ENCODE measurements at places on chromosomes 12 and 14.

- peak; percentile 30 for DNase-seq
Observed at GRCh38 chr14:93496856-93497741, 66.4 kb downstream of the UNC79 start.

DNA sequence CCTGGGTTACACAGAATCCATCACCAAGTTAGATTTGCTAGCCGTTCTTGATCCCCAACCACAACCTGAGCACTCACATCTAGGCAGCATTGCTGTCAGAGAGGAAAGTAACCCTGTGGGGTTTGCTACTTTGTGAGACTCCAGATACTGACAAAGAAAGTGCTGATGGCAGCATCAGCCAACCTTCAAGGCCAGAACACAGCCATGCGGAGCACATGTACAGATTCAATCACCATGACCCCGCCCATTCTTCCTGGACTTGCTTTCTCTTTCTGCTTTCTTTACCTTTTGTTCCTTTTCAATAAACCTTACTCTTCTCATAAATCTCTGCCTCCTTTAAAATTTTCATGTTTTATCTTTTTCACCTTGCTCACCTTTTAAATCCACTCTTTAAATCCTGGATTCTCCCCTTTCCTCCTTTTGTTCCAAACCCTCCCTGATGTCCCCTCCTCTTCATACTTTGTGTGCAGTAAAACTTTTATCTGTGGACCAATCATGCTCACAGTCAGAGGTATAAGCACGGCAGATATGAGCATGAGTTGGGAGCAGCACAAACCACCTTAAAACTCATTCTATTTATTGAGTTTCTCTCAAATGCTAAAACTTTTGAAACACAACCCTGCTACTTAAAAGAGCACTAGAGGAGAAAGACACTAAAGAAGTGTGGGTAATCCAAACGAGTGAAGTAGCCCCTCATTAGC is 21.9 kb upstream of the CERS5 start:
- no peak for DNase-seq

DNA sequence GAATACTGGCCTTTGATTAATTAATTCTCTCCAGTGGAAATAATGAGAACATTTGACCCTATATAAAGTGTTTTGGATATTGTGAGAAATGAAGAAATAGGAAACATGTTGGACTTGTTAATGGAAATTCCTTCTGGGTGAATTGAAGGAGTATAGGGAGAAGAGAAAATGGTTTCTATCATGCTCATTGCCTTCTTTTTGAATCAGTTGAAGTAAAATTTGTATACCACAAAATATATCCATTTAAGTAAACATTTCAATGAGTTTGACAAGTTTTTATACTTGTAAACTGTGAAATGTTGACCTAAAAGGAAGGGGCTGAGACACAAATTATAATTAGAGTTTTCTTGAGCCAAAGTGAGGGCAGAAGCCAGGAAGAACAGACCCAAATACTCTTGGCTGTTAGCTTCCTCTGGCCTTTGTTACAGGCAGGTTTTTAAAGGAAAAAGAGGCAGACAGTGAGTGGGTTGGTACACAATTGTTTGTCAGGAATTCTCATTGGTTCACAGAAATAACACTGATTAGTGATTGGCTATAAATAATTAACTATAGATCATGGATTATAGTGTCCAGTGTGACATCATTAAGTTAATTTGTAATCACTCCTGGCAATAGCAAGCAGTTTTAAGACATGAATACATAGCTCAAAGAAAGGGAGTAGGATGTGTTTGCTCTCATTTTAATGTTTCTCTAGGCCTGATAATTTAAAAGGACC is 826 bp downstream of the ZNF705A start:
- DNase-seq = no peak

- no peak for DNase-seq
Observed at GRCh38 chr12:14810167-14810952, 3.6 kb downstream of the SMCO3 start.

DNA sequence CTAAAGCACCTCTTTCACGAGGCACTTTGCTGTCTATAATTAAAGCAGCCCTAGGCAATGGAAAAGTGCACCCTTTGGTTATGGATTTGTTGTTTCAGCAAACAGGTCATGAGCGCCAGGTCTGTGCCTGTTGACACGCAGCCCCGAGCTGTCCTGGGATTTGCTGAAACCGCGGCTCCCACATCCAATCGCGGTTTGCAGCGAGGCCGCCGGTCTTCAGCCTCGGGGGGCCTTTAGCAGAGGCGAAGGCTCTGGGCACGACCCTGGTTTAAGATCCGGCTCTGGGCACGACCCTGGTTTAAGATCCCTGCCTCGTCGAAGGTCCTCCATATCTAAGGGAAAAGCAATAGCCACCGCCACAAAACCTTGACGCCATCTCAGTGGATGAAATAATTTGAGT is 79.2 kb downstream of the GLT1D1 start:
- DNase-seq = peak; percentile 49

GRCh38 chr14:54133896-54134295 is 177.3 kb upstream of the BMP4 start:
- DNase-seq = no peak

GRCh38 chr12:127145929-127146789 is 1120.8 kb upstream of the TMEM132C start:
- DNase-seq = peak; percentile 96

GRCh38 chr14:45290547-45290946 is 37.5 kb upstream of the MIS18BP1 start:
- DNase-seq = no peak

GRCh38 chr12:52389313-52390207 is 4.1 kb upstream of the KRT84 start:
- DNase-seq = peak; percentile 51

DNA sequence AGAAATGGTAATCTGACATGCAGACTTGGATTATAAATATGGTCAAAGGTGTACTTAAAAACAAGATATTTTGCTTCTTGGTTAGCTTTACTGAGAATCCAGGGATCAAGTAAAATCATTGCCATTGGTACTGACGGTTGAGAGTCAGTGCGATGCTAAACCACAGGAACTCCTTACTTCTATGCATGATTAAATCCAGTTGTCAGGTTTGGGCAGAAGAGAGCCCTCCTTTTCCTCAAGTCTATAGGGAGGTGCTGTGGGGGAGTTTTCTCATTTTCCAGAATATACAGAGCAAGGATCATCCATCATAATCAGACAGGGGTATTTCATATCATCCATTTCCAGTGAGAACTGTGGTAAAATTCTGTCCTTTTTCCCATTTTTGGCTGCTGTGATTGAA is 839.1 kb downstream of the NRXN3 start:
- DNase-seq = no peak

DNA sequence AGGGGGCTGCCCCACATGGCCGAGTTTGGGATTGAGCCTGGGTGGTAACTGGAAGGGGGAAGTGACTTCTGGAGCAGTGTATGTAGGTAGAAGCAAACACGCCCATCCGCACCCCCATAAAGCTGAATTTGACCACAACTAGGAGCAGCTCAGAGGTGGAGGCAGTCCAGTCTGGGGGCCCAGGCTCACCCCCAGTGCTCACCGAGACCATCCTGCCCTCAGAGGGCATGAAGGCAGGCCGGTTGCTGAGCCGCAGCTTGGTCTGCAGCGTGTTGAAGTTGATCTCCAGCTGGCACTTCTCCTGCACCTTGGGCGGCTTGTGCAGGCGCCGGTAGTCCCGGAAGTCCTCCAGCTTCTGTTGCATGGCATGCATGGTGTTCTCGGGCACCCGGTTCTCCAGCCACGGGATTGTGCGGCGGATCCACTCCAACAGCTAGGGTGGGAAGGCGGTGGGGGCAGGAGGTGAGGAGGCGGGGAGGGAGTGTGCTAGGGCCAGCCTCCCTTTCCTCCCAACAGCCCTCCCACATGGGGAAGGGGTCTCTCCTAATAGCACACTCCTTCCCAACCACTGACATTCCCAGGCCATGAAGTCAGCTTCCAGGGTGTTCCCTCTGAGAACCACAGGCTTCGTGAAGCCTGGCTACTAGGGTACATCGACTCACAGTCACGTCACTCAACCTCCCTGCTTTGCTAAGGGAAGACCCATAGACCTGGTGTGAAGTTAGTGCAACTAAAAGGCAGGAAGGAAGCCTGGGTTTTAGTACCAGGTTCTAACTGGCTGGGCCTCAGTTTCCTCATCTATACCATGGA is 87.0 kb downstream of the ACTN1 start:
- DNase-seq = no peak

DNA sequence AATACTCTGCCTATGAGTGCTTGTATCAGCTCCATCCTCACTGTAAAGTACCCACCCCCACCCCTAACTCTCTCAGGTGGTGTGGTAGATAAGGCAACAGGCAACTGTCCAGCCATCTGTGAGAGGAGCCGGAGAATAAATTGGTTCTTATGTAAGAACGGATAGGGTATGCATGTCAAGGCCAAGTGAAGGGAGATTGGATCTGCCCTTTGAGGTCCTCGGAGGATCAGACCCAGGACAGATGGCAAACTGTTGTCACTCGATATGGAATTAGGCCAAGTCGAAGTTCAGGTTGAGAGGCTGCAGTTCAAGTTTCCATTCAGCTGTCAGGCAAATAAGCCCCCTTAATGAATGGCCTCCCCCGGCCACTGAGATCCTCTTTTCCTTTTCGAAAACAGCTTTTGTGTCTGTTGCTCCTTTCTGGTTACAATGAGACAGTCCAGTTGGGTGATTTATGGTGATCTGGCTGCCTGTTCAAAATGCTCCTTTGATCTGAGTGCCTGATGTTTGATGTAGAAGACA is 120.3 kb downstream of the VRK1 start:
- peak; percentile 49 for DNase-seq

- no peak for DNase-seq
Observed at GRCh38 chr12:79725987-79726386, 35.2 kb upstream of the PAWR start.

DNA sequence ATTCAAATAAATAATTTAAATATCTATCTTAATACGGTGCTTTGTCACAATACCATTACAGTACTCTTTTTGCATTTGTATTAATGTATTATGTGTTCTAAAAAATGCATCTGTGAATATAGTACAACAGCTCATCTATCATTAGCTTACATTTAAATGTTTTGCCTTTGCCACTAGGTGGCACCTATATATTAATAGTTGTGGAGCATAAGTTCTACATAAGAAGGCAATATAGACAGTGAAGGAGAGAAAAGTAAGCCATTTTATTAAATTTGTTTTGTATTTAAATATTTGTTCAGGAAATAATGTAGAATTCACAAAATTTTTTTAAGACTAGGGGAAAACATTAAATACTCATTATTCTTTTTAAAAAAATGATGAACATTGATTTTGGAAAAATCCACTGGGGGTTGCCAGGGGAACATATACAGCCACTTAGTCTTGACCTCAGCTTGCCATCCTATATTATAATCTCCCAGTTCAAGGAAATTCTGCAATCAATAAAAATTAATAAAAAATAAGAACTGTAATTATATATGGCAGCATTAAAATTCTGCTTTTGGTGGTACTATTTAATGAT is 9.8 kb downstream of the CCER1 start:
- peak; percentile 42 for DNase-seq

DNA sequence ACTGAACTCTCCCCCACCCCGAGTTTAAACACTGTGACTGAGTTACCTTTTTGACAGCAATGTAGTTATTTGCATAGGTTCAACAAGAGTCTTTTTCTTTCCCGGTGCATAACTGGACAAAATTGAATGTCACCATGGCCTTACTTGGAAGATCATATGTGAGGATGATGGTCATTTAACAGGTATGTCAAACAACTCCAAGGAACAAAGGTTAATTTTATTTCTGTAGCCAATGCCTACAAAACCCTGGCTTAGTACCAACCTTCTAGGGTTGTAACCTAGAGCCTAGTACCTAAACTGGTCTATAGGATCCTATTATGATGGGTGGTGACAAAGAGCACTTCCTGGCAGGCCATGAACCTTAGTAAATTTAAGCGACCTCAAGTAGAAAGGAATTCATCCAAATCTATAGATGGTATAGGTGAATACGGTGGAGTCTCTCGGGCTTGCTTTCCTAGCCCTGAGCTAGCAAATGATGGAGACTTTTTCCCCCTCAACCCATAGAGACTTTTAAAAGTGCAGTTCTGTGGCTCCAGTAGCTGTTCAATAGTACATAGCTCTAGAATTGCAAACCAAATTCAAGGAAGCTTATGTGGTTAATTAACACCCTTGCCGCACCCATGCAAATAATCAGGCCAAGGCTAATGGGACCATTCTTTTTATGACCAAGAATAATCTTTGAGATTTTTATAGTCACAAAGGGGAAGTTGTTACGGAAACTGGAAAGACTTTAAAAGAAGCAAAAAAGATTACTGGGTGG is 89.0 kb downstream of the SLC38A1 start:
- DNase-seq = no peak
